ENCODE measurements at places on chromosomes 2 and 18. TPM values are rescaled to one million over a fixed set of nuclear protein-coding genes. Genes with fewer than 3 reads are reported as not detected.

- no peak for DNase-seq
These were observed 105.5 kb downstream of the CLIP4 start for GRCh38 chr2:29220506-29221270.

DNA sequence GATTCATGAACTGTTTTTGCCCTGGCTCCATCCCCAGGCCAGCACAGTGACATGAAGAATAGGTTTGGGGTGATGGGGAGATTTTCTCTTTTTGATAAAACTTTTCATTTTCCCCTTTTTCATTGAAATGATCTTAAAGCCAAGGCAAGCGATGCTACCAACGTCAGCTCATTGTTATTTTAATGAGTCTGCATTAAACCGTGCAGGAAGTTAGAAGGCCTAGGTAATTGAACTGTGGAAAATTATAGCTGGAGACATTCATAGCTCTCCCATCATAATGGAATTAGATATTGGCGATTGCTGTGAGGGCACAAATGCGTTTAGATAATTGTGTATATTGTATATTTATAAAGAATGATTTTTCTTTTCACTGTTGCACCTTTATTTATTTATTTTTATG is 33.2 kb downstream of the SMARCAL1 start:
- no peak for DNase-seq

- DNase-seq: peak; percentile 71
These were observed 7.8 kb upstream of the ARMC9 start for GRCh38 chr2:231190531-231191197.

- no peak for DNase-seq
These were observed 436.9 kb downstream of the ZNF516 start for GRCh38 chr18:76058146-76058545.

Gene HOXD1
- total RNA-seq: not detected

Gene GPR35
- 0.09 TPM for total RNA-seq

Gene IL37
- total RNA-seq: not detected

DNA sequence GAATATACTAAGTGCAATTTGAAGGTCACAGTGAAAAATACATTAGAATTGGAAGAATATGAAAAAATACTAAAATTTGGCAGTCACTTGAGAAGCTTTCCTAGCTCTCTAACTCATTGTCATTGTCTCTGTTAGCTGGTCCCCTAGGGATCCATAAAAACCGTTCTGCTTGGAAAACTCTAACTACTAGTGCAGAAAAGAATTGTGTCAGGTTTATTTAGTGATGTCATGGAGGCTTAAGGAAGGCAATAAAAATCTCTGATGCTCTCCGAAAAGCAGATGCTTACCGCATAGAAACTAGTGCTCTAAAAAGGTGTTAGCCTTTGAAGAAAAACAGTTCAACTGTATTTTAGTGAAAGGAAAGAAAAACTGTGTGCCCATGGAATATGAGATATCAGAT is 150.1 kb upstream of the DLGAP1 start:
- DNase-seq: no peak

DNA sequence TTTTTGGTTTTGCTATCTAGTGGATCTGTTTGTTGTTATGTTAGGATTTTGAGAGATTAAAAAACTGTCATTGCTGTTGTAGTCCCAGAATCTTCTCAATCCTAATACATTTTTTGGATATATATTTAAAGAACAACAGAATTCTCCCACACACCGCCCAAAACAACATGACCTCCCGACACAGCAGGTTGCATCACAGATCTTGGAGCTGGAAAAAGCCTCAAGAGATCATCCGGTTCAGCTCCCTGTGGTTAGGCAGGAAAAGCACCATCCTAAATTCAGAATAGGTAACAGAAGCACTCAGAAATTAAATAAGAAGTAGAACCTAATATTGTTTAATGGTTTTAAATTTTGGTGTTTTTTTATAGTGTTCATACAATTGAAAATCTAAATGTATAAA is 251.4 kb upstream of the STON1 start:
- peak; percentile 2 for DNase-seq

Gene ZC3H6
- total RNA-seq: 2.9 TPM

Gene CNDP1
- not detected for total RNA-seq

GRCh38 chr18:59661891-59662701 is 35.1 kb downstream of the CCBE1 start:
- DNase-seq: no peak

Gene SERPINB5
- total RNA-seq: not detected
